ENCODE measurements at places on chromosomes 2 and 18.

GRCh38 chr2:84924173-84925106 is 19.0 kb downstream of the TMSB10 start:
- peak; percentile 52 for DNase-seq

GRCh38 chr18:56319953-56320352 is 318.4 kb downstream of the TXNL1 start:
- DNase-seq: no peak

DNA sequence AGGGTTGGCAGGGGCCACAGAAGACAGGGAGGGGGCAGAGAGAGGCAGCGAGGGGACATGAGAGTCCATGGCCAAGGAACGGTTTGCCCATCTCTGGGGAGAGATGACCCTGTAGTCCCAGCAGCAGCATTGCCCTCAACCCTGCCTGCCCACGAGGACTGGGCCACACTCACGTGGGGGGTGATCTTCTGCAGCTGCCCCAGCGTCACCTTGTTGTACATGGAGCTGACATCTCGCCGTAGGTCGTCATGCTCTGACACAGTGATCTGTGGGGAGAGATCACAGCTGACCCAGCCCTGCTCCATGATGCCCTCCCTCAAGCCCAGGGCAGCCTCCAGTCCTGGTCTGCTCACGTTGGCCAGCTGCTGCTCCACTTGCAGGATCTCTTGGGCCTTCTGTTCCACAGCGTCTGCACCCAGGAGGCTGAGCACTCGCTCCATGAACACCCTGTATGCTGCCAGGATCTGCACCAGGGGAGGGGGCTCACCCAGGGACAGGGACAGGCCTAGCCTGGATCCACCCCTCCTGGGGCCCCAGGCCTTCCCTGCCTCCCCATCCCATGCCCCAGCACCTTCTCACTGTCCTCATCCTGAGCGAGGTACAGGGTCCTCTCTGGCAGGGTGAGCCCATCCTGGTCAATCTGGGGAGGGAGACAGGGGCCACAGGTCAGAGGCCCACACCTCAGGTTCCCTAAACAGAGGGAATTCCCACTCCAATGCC is 2.8 kb downstream of the ECEL1 start:
- DNase-seq: no peak

- DNase-seq: peak; percentile 42
These were observed 151.7 kb upstream of the ZNF521 start for GRCh38 chr18:25503567-25504081.

GRCh38 chr2:150911766-150912280 is 349.8 kb downstream of the RBM43 start:
- DNase-seq: no peak

GRCh38 chr2:174780856-174781255 is 16.6 kb upstream of the CHRNA1 start:
- no peak for DNase-seq

- DNase-seq: no peak
These were observed 64.7 kb downstream of the DGKD start for GRCh38 chr2:233418761-233419546.

- no peak for DNase-seq
These were observed 22.7 kb upstream of the INO80D start for GRCh38 chr2:206108713-206109112.

- DNase-seq: no peak
These were observed 15.5 kb upstream of the SIX2 start for GRCh38 chr2:45024600-45025291.

- no peak for DNase-seq
These were observed 80.6 kb downstream of the GFPT1 start for GRCh38 chr2:69306393-69306821.

All from iPS DF 19.7 (cell line).